ENCODE measurements at places on chromosomes 1 and 21.

DNA sequence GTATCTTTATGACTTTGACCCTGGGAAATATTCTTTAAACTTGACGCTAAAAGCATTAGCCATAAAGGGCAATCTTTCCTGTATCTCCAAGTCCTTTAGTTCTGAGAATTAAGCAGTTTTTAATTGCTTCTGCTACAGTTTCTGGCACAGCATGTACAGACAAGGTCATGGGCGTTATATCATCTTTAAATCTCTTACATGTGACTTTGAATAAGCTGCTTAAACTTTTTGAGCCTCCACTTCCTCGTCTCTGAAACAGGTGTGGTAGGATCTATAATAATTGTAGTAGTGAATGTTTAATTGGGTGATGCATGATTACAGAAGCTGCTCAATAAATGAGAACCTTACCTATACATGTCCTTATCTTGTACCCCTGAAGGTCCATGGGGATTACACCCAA is 153.4 kb downstream of the PLA2G4A start:
- no peak for DNase-seq

GRCh38 chr1:33131191-33131590 is 50.2 kb downstream of the AZIN2 start:
- no peak for DNase-seq

DNA sequence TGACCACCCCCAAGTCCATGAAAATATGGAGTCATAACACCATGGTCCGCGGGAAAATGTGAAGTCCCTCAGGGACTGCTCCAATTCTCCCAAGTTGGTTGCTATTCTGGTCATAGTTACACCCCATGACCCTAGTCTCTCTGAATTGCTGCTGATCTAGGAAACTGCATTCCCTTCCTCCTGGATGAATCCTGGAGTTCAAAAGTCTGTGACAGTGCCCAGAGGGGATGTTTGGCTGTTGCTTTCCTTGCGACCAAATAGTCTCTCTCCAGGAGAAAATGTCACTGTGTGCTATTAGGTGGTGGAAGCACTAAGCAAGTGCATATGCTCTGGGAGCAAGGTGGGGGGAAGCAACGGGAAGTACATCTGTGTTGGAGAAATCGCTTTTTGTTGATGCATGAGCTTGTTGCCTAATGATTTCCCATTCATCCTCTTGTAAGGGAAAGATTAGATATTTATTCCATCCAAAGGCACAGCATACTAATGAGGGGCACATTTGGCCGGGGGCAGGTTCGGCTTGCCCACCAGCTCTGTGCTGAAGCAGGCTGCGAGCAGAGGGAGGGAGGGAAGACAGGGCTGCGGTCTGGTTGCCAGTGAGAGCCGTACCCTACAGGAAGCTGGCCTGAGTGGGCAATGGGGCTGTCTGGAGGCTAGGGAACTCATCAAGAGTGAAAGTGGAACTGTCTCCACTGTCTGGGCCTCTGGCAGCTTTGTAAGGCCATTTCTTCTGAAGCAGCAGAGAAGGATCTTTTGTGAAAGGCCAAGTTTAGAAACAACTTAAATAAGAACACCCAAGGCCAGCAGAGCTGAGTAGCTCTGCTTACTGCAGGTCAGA is 27.2 kb downstream of the SYT6 start:
- no peak for DNase-seq

GRCh38 chr1:185467122-185467521 is 150.1 kb upstream of the IVNS1ABP start:
- no peak for DNase-seq

DNA sequence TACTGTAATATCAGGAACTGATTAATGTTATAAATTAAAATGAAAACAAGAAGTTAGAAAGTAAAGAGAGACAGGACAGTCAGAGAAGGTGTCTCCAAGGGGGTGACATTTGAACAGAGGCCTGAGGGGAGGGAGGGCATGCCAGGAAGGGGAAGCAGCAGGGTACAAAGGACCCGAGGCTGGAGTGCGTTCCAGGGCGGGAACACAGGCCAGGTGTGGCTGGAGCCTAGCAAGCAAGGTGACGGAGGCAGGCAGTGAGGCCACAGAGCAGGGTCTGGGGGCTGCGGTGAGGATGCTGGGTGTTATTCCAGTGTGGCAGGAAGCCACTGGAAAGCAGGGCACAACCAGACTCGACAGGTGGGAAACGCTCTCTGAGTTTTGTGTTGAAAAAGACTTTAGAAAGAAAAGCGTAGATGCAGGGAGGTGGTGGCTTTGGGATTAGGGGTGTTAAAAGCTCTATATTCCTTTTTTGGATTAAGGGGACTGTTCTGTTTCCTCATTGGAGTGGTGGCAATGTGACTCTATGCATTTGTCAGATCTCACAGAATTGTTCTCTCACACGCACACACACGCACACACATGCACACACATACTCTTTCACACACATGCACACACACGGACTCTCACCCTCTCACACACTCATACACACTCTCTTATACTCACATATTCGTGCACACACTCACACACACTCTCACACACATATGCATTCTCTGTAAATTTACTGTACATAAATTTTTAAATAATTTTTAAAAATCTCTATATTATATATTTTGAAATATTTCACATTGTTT is 124.5 kb downstream of the GLIS1 start:
- DNase-seq = no peak

GRCh38 chr1:5860277-5860676 is 131.9 kb downstream of the NPHP4 start:
- no peak for DNase-seq
